Stimulated activated effector memory CD8-positive, alpha-beta T cell treated with anti-CD3 and anti-CD28 coated beads, Interleukin-12 subunit alpha, Interleukin-12 subunit beta, amount 100 ng/mL, for 72 hours (primary cell): ENCODE measurements at places on chromosomes 11 and 22.

GRCh38 chr11:100851584-100852152 is 164.6 kb downstream of the ARHGAP42 start:
- DNase-seq = no peak

- DNase-seq = no peak
Observed at GRCh38 chr11:110076371-110076965, 16.7 kb upstream of the ZC3H12C start.

- no peak for DNase-seq
Observed at GRCh38 chr11:14622223-14622954, 21.2 kb upstream of the PDE3B start.

DNA sequence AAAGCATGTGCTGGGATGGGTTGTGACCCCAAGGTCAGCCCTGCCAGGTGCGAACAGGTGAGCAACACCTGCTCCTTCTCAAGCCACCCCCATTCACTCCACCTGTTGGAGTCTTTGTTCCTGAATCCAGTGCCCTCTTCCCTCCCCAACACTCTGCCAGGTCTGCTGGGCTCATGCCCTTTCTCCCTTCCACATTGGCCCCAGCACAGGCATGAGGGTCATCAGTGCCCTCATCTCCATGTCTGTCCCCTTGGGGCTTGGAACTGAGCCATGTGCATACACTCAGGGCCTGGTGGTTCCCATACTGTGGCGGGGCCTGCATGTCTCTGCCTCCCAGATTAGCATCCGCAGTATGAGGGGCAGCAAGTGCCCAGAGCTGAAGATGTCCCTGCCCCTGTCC is 19.1 kb downstream of the RFPL2 start:
- DNase-seq = no peak

DNA sequence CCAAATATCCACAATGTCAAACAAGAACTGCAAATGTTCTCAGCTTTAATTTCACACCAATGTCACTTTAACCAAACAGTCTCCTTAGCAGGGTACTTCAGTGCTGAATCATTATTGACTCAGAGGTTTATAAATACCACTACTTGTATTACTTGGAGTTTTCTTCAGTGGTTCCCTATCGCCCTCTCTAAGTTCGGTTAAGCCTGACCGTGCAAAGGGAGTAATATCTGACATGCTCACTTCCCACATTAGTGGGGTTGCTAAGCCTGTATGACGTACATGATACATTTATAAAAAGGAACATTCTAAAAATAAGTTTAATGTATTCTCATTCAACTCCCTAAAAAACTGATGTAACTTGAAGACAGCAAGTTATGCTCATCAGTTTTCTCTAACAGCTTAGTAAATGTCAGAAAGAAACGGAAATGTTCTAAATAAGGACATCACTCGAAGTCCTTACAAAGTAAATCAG is 93.1 kb upstream of the ZC3H12C start:
- no peak for DNase-seq

GRCh38 chr22:35352214-35353111 is 28.4 kb upstream of the HMOX1 start:
- DNase-seq = peak; percentile 72

DNA sequence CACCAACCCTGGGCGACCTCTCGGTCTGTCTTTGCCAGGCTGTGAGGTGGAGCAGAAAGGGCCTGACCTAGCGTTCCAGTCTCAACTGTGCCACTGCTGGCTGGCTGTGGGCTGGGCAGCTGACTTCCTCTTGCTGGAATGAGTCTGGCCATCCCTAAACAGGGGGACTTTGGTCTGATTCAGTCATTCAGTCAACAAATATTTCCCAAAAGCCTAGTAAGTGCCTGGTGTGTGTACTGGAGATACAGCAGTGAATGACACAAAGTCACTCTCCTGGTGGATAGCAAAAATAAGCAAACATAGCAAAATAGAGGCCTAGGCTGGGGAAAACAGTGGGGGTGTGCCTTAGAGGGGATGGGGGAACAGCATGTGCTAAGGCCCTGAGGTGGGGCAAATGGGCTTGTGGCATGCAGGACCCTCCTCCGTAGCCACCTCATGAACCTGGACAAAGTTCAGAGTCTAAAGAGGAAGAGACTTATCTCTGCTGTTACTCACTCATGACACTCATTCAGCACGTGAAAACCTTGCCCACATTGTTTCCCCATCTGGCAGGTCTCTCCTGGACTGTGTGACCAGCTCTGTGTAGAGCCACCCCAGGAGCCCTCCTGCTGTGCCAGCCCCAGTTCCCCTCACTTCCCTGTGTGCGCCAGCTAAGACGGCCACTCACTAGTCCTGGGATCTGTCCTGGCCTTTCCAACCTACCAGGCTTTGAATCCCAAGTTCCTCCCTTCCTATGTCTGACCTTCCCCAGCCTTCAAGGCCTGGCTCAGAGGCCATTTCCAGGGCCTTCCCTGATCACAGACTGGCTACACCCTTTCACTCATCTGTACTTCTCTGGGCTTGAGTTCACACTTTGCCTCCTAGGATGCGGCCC is 4.7 kb downstream of the GUCD1 start:
- no peak for DNase-seq

DNA sequence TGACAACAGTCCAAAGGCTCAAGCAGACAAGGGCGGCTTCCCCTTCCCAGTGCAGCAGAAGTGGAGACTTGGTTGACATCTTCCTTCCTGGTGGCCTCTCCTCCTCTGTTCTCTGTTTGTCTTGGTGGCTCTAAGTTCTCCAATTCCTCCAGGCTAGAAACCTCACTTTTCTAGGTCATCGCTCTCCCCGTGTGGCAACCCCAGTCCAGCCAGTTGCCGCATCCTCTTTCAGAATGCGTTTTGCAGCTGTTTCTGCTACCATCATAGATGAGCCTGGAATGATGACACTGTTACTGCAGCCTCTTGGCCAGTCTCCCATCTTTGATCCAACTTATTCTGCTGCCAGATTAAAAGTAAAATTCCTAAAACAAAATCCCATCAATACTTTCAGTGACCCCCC is 201.5 kb downstream of the TRIM29 start:
- DNase-seq = no peak

DNA sequence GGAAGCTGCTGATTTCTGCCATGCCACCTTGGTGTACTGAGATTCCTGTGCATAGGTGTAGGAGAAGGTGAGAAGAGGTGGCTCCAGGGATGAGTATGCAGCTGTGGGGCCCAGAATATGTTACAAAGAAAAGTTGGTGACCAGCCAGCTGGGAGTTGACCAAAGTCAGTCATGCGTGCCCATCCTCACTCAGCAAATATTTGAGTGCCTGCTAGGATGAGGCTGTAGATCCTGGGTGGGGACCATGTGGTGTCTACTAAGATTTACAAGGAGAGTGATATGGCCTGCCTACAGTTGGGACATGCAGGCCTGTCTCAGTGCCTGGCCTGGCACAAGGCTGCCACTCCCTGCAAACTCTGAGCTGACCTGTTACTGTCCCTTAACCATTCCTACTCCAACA is 19.4 kb downstream of the RNF185 start:
- DNase-seq = no peak

GRCh38 chr11:101612481-101612880 is 28.7 kb upstream of the TRPC6 start:
- DNase-seq = no peak

DNA sequence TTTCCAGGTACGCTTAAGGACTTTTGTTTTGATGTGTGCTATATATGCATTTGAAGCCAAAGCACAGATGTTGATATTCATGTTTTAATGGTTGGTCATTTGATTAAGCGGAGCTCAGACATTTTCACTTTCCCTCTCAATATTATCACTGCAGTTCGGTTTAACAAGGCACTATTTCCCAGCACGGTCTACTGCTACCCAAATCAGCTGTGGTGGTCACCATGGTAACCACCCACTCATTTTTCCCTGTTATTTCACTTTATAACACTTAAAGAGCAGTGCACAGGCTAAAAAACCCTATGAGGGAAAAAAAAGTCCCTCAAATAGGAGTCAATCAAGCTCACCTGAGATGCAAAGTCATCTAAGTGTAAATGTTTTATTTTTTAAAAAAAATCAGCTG is 439.6 kb upstream of the CCDC90B start:
- no peak for DNase-seq

DNA sequence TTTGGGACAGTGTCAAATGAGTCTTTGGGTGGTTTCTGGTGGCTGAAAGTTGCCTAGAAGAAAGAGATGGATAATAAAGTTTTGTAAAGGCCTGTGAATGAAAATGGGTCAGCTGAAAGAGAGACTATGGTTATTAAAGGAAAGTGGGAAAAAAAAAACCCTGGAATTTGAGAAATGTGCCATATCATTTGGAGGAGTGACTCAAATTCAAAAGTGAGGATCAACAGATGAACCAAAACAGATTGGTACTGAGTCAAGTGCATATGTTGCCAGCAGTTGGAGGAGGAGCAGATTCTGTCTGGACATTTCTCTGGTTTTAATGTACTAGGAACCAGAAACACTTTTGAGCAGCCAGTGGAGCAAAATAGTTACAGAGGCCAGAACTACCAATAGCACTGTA is 339.8 kb downstream of the KCNA4 start:
- no peak for DNase-seq

DNA sequence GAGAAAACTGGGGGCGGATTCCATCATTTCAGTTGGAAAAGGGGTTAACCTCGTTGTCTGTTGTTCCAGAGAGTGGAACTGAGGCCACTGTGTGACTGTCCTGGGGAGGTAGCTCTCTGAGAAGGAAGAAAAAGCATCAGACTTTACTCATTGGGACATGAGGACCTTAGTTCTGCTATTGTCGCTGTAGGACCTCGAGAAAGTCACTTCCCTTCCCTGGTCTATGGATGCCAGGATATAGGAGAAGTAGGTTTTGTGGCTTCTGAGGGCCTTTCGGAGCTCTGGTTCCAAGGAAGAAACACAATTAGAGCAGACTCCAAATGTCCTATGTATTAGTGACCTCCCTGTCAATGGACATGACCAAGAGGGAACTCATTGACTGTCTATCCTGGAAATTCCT is 6.2 kb downstream of the MYO18B start:
- DNase-seq = no peak

- DNase-seq = no peak
Observed at GRCh38 chr11:43933608-43934551, 8.6 kb upstream of the C11orf96 start.

- no peak for DNase-seq
Observed at GRCh38 chr11:39220069-39220468, 2239.4 kb downstream of the LRRC4C start.

DNA sequence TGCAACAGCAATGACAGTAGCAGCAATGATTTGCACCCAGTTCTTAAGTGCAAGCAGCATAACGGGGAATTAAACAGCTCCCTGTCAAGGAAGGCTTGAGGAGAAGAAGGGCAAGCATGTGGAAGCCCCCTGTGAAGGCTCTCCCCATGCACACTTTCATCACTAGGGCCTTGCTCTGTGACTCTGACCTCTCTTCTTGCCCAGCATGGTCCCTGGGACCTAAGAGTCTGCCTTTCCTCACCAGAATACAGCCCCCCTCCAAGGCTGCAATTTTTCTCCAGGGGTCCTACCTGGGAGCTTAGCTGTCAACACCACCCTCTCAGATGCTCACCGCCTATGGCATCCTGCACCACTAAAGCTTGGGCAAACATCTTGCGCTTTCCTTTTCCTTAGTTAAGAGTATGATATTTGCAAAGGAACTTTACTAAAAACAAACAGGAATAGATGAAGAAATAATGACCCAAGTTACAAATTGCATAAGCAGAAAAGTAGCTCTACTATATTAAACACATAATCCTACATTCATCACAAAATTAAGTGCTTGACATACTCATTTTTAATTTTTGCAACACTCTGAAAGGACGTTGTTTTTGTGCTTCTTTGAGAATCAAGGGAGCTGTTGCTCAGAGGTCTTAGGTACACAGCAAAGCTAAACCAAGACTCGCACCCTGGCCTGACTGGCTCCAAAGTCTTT is 187.6 kb downstream of the ADAMTS15 start:
- no peak for DNase-seq

- no peak for DNase-seq
Observed at GRCh38 chr22:32880061-32880460, 78.6 kb downstream of the TIMP3 start.

DNA sequence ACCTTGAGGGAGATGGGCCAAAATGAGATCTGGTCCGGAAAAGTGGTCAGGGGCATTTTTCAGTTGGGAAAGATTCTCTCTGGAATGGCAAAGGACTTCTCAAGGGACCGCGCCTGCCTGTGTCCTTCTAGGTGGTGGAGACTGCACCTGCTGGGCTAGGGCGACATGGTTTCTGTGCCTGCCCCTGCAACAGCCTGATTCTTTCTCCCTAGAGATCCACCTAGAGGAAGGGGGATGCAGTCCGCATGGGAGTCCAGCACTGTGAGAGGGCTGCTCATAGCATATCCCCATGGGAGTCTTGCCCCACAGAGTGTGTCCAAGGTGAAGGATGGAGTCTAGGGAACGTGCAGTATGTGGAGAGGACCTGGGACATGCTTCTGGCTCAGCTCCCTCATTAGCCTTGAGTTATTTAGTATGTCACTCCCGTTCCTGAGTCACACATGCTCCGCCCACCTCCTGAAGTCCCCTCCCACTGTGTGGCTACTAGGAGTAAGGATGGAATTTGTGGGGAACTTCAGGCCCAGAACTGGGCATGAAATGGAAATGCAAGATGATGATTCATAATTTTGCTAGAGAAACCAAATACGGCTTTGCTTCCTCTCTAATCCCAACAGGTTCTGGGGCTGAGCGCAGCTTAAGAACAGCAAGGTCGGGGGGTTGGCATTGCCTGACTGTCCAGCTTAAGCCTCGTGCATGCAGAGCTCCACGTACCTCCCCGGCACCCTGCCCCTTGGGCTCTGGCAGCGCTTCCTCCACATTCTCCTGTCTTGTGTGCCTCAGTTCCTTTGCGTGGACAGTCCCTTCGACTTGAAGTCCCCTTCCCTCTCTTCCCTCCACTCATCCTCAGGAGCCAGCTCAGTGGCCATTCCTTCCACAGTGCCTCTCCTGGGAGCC is 35.0 kb downstream of the GRIK4 start:
- no peak for DNase-seq

DNA sequence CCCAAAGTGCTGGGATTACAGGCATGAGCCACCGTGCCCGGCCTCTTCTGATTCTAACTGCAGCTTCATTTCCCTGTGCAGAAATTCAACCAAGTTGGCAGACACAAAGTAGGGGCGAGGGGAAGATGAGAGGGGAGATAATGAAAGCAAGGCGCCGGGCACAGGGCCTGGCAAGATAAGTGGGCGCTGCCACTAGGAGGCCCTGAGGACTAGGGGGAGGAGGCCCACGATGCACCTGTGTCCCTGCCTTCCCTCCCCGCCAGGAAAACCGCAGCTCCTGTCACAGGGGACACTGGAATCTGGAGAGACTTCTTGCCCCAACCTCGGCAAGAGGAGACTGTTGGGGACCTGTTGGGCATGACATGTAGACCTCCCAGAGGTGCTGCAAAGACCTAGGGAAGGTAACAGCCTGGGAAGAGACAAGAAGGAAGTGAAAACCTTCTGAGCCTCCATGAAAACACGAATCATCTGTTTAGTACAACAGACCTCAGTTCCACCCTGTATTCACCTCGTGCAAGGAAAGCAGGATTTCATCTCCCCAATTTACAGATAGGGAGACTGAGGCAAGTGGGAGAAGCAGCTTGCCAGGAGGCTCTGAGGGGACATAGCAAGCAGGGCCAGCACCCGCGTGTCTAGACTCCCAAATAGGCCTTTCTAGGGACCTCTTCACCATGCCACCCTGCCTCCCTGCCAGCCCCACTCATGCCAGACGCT is 3.1 kb upstream of the LGALS1 start:
- no peak for DNase-seq

GRCh38 chr22:30546616-30547015 is at the start of gene SEC14L6:
TSS of gene SEC14L6 (minus strand) at chr22:30546741. CDS start at chr22:30546682, 59 bp downstream.
- no peak for DNase-seq

GRCh38 chr11:64395545-64396078 is 36.6 kb downstream of the RPS6KA4 start:
- no peak for DNase-seq

- no peak for DNase-seq
Observed at GRCh38 chr11:8038393-8038792, 42.6 kb upstream of the TUB start.

- DNase-seq = no peak
Observed at GRCh38 chr22:35752863-35753189, 35.2 kb downstream of the APOL5 start.
